ENCODE measurements at places on chromosomes 5 and 9.

DNA sequence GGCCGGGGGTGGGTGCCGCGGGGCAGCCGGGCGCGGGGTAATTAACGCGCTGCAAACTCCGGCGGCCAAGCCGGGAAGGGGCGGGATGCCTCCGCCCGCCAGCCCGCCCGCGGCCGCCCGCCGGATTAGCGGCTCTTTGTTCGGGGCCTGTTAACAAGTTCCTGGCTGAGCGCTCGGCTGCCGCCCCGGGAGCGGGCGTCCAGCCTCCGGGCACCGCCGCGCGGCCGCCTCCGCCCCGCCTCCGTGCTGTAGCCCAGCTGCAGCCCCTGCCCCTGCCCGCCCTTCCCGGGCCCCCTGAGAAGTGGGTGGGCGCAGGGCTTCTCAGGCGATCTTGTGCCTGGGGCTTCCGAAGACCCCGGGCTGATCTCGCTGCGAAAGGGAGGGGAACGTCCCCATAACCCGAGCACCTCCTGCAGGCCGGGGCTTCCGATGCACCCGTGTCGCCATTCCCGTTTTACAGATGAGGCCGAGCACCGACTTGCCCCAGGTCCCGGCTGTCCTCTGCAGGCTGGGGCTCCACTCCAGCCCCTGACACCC lies 7.5 kb downstream of the UNC5A start:
- DNase-seq = peak; percentile 78

- no peak for DNase-seq
Measured at GRCh38 chr5:147674411-147674810, 108.1 kb downstream of the JAKMIP2 start.

DNA sequence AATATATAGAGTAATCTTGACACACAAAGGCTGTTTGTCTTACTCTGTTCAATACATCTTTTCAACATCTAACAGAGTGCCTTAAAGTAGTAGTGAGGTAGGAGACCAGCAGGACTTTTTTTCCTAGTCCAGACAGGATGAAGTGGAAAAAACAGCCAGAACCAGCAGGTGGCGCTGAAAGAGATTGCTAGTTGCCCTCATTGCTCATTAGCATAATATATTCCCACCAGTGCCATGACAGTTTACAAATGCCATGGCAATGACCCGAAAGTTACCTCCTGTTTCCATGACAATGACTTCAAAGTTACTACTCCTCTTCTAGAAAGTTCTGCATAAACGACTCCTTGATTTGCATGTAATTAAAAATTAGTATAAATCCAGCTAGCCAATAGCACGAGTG lies 387.4 kb downstream of the ACTL7B start:
- no peak for DNase-seq

DNA sequence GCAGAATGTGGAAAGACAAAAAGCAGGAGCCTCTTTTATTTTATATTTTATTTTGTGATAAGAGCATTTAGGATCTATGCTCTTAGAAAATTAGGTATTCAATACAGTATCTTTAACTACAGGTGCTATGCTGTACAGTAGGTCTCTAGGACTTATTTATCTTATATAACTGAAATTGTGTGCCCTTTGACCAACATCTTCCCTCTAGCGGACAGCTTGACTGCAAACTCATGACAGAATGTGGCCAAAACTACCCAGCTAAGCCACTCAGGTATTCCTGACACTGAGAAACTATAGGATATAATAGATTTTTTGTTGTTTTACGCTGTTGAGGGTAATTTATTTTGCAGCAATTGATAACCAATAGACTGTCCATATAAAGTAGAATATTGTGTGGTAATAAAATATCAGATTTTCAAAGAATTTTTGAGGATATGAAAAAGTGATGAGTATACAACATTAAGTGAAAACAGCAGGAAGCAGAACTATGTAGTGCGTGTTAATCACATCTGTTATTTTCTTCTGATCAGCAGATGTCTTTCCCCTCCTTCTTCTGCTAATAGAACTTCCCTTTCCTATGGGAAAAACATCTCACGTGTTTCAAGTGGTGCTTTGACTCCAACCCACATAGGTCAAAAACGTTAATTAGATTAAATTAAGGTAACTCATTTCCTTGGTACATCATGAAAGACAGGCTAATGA lies 69.9 kb upstream of the SELENOP start:
- no peak for DNase-seq
